OCI-LY7 (cell line): ENCODE measurements at places on chromosomes 3 and 15. TPM values are rescaled to one million over a fixed set of nuclear protein-coding genes. Genes with fewer than 3 reads are reported as not detected.

NTRK3 gene
- 2.5 and 2.9 TPM in 2 replicates for total RNA-seq

GRCh38 chr15:88878720-88879184, 16.6 kb downstream of the HAPLN3 start:
- peak; percentile 49 for DNase-seq

DNA sequence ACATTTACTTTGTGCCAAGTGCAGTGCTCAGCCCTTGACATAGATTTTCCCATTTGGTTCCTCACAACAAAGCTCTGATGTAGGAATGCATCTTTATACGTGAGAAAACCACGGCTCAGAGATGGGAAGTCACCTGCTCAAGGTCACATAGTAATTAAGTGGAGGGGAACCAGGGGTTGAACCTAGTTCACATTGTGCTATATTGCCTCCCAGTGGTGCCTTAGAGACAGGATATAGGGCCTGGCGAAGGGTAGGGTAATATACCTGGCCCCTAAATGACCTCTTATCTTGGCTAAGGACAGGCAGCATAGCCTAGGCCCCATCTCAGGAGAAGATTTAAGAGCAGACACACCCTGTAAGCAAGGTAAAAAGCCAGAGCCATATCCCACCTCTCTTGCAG, 71.5 kb downstream of the FOXP1 start:
- DNase-seq, result peak; percentile 77

ADAMTS7 gene
- total RNA-seq, result 0.08 and 0.11 TPM in 2 replicates

DNA sequence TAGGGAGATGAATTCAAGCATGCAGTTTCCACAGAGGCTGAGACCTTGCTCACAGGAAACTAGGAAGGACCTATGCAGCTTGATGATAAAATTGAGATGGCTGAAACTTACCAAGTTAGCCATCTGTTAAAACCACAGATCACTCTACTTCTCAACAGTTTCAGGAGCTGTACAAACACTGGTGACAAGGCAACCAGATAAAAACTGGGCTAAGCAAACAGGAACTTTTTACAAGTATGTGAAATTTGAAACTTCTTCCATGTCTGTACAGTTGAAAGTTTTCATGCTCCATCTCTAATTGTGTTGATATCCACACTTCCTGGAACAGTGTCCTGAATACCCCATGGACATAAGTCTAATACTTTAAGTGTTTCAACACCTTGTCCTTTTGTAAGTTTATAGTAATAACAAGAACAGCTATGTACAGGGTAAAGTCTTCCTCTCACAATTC, 78.2 kb downstream of the FAIM start:
- DNase-seq, result peak; percentile 61
